Fibroblast of lung (primary cell): ENCODE measurements at places on chromosomes 13 and 19. TPM values are rescaled to one million over a fixed set of nuclear protein-coding genes. Genes with fewer than 3 reads are reported as not detected.

NKPD1 gene
- 0.17 and 0.26 TPM in 2 replicates for total RNA-seq

APC2 gene
- 0.26 and 0.50 TPM in 2 replicates for total RNA-seq

CAB39L gene
- 9.4 and 11.3 TPM in 2 replicates for total RNA-seq

GPR183 gene
- not detected in 2 replicates for total RNA-seq

PIN1 gene
- 76.8 and 98.8 TPM in 2 replicates for total RNA-seq

MARK4 gene
- 7.4 and 8.9 TPM in 2 replicates for total RNA-seq

ZNF578 gene
- total RNA-seq = 5.1 and 9.6 TPM in 2 replicates

FPR1 gene
- total RNA-seq = not detected in 2 replicates

TLE6 gene
- 0.51 and 1.7 TPM in 2 replicates for total RNA-seq

IFNL1 gene
- not detected in 2 replicates for total RNA-seq

MAG gene
- 0.50 TPM in 1 of 2 replicates, not detected in the other for total RNA-seq

OR4F17 gene
- not detected in 2 replicates for total RNA-seq

NLRP5 gene
- not detected in 2 replicates for total RNA-seq

MRPS12 gene
- 21.8 and 22.3 TPM in 2 replicates for total RNA-seq

GGN gene
- under 0.01 and 0.50 TPM in 2 replicates for total RNA-seq

MYPOP gene
- total RNA-seq = 1.3 TPM in 2 replicates

FFAR2 gene
- not detected in 2 replicates for total RNA-seq

AXL gene
- 107 and 223 TPM in 2 replicates for total RNA-seq

EBI3 gene
- total RNA-seq = not detected in 2 replicates

LILRB4 gene
- not detected in 2 replicates for total RNA-seq

ERICH6B gene
- total RNA-seq = not detected in 2 replicates

ZNF227 gene
- 27.7 and 32.0 TPM in 2 replicates for total RNA-seq

SUGP2 gene
- 24.7 and 31.4 TPM in 2 replicates for total RNA-seq

STAP2 gene
- 4.4 and 4.8 TPM in 2 replicates for total RNA-seq

DIAPH3 gene
- 1.8 and 5.9 TPM in 2 replicates for total RNA-seq

ANO8 gene
- total RNA-seq = 5.9 TPM in 2 replicates

CEACAM3 gene
- not detected in 2 replicates for total RNA-seq

FGF9 gene
- total RNA-seq = 0.33 and 0.77 TPM in 2 replicates

B9D2 gene
- 4.1 and 5.3 TPM in 2 replicates for total RNA-seq

LILRA1 gene
- total RNA-seq = not detected in 2 replicates

AP1M2 gene
- total RNA-seq = 0.17 TPM in 1 of 2 replicates, not detected in the other

ZNF728 gene
- 0.51 and 1.8 TPM in 2 replicates for total RNA-seq

CYP2A7 gene
- not detected in 2 replicates for total RNA-seq

ZNF682 gene
- 1.3 and 2.5 TPM in 2 replicates for total RNA-seq

SMIM44 gene
- total RNA-seq = not detected in 2 replicates

RAB20 gene
- total RNA-seq = 3.5 and 5.6 TPM in 2 replicates

CLDND2 gene
- total RNA-seq = not detected in 2 replicates

JSRP1 gene
- not detected in 2 replicates for total RNA-seq

TGDS gene
- 10.3 and 13.4 TPM in 2 replicates for total RNA-seq

SYNE4 gene
- total RNA-seq = under 0.01 and 0.17 TPM in 2 replicates

PALM gene
- total RNA-seq = 8.3 and 22.1 TPM in 2 replicates

CNMD gene
- not detected in 2 replicates for total RNA-seq

KIR2DL3 gene
- not detected in 2 replicates for total RNA-seq

PTPRH gene
- 7.7 and 19.5 TPM in 2 replicates for total RNA-seq

NOTCH3 gene
- total RNA-seq = 18.2 and 26.4 TPM in 2 replicates

OCEL1 gene
- 2.6 and 4.6 TPM in 2 replicates for total RNA-seq

RTBDN gene
- total RNA-seq = not detected in 2 replicates

KLK4 gene
- not detected in 2 replicates for total RNA-seq

IL11 gene
- 0.66 and 1.0 TPM in 2 replicates for total RNA-seq

ZNF546 gene
- total RNA-seq = 10.5 and 15.7 TPM in 2 replicates

SHD gene
- total RNA-seq = not detected in 2 replicates

ZNF333 gene
- total RNA-seq = 26.7 and 26.9 TPM in 2 replicates

OLFM2 gene
- 0.66 and 1.0 TPM in 2 replicates for total RNA-seq

NOVA2 gene
- not detected in 2 replicates for total RNA-seq

PSG7 gene
- not detected in 2 replicates for total RNA-seq

LACC1 gene
- total RNA-seq = 8.9 and 11.3 TPM in 2 replicates
